ENCODE measurements at places on chromosomes 13 and 19.

- DNase-seq = no peak
Measured at GRCh38 chr13:48977973-48978372, 2.3 kb downstream of the FNDC3A start.

GRCh38 chr19:47363758-47364531, 14.8 kb downstream of the DHX34 start:
- no peak for DNase-seq

- DNase-seq = no peak
Measured at GRCh38 chr13:45196622-45197021, 4.2 kb downstream of the KCTD4 start.

GRCh38 chr13:79237981-79238380, 168.1 kb downstream of the RBM26 start:
- no peak for DNase-seq

DNA sequence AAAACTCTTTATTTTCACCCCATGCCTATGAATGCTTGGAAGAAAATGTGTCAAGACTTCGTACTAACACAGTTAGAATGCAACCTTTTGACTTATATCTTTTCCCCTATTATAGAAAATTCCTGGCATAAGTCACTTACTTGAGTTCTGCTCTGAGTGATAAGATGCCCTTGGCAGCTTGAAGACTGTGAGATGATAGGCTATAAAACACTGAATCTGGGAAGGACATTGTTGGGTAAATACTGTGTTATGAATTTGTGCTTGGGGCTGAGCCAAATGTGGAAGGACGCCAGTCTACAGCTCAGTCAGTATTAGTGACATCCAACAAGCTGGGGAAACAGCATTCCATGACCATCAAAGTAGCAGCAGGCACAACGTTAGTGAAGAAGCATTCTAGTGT, 368.0 kb upstream of the SGCG start:
- DNase-seq = no peak

GRCh38 chr13:43391036-43391435, 367.6 kb downstream of the DNAJC15 start:
- no peak for DNase-seq

DNA sequence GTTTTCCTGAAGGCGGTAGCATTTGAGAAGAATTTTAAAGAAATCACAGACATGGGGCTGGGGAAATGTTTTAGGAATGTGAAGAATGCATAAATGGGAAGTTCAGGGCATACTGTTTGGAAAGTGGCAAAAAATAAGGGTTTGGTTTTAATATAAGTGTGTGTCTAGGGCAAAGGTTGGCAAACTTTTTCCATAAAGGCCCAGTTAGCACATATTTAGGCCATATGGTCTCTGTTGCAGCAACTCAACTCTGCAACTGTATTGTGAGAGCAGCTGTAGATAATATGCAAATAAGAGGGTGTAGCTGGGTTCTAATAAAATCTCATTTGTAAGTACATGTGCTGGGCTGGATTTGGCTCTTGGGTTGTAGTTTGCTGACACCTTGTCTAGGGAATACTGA, 521.9 kb downstream of the DIAPH3 start:
- DNase-seq = no peak

- DNase-seq = no peak
Measured at GRCh38 chr13:93765062-93765461, 538.5 kb downstream of the GPC6 start.

GRCh38 chr19:5102520-5102919, 133.6 kb downstream of the KDM4B start:
- DNase-seq = no peak

Measured in stimulated activated CD8-positive, alpha-beta memory T cell treated with anti-CD3 and anti-CD28 coated beads, Interleukin-7, amount 100 ng/mL, for 24 hours (primary cell).